ENCODE measurements at places on chromosomes 16 and 17. TPM values are rescaled to one million over a fixed set of nuclear protein-coding genes. Genes with fewer than 3 reads are reported as not detected.

DNA sequence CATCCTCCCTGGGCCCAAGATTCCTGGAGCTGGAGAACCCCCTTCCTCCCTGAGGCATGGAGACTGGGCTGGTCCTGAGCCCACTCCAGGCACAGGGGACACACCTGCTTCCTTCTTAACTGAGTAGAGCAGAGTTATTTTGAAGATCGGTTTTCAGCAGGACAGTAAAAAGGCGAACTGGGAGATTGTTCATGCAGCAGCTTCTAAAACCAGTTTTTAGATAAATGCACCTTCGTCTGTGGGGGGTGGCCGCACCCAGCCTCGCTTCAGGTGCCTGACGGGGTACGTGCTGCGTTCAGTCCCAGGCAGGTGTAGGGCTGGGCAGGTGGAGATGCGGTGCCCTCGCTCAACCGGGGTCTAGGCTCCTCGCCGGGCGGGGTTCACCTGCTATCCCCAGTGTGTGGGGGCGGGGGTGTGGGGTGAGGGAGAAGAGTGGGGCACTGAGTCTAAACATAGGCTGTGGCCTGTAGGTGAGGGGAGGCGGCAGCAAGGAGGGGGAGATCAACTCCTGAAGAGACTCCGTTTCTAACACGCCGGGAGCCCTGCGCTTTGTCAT, 69.5 kb downstream of the JPH3 start:
- DNase-seq: no peak

DNA sequence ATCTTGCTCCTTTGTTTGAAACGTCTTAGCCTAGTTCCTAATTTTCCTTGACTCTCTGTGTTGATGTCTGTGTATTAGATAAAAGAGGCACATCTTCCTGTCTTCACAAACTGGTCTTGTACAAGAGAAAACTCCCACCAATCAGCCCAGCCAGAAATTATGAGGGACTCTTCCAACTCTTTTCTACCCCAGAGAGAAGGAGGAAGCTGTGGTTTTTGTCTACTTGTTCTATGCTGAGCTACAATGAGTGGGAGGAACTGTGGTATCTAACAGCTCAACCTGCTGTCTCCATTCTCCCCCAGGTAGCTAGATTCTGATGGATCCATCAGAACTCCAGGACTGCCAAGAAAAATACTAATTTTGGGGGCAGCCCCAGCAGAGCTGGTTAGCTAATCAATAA, 392.5 kb downstream of the HS3ST3B1 start:
- no peak for DNase-seq

GRCh38 chr16:31327646-31328225, 27.2 kb upstream of the ITGAX start:
- DNase-seq: no peak

RFWD3 gene
- 23.5 TPM for total RNA-seq
